ENCODE measurements at places on chromosomes 2 and 18.

- DNase-seq, result no peak
Observed at GRCh38 chr18:2960983-2961696, 51.8 kb downstream of the LPIN2 start.

DNA sequence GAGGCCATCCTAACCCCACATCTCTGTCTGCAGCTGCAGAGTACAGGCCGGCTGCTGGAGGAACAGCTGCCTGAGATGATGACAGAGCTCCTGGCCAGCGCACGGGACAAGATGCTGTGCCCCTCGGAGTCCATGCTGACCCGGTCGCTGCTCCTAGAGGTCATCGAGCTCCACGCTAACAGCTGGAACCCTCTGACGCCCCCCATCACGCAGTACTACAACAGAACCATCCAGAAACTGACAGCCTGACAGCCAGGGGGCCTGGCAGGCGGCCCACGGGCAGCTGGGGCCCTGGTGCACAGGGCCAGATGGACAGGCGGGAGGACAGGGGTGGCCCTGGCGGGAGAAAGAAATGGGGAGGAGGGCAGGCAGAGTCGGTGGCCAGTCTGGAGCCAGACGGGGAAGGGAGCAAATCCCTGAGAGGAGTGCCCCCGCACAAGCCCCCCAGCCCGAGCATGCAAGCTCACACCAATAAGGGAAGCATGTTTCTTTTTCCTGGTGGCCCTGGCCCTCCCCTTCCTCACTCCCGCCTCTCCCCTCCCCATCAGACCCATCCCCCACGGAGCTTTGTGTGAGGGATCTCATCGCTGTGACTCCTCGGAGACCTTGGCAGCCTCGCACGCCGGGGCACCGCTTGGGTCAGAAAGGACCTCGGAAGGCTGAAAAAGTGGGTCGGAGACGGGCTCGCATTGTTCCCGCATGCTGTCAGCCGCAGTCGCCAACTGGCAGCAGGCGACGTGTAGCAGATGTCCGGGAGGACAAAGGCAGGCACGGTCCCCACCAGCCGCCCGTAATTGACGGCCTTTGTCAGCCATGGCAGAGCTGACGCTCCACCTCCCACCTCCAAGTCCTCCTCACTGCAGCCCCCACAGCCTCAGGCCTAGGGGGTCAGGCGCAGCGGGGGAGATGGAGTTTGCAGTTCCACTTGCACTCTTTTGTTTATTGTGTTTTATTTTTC lies 91.2 kb downstream of the SMAD7 start:
- no peak for DNase-seq

- no peak for DNase-seq
Observed at GRCh38 chr2:204898928-204899640, 353.8 kb downstream of the PARD3B start.

GRCh38 chr2:134667081-134667480 lies 51.7 kb downstream of the TMEM163 start:
- DNase-seq, result no peak
